AG09309 (cell line): ENCODE measurements at places on chromosomes 1 and 21.

DNA sequence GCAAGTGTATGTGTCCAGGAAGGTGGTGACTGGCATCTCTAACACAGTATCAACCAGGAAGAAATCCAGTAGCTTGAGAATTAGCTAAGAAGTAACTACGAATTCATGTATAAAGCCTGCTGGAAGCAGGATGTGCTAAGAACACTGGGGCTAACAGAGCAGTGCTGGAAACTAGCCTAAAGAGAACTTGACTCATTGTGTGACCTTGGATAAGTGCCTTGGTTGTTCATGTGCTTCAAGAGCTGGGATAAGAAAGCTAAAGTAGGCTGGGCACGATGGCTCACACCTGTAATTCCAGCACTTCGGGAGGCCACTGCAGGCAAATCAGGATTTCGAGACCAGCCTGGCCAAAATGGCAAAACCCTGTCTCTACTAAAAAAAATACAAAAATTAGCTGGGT is 186.9 kb downstream of the RRAGC start:
- DNase-seq = no peak

DNA sequence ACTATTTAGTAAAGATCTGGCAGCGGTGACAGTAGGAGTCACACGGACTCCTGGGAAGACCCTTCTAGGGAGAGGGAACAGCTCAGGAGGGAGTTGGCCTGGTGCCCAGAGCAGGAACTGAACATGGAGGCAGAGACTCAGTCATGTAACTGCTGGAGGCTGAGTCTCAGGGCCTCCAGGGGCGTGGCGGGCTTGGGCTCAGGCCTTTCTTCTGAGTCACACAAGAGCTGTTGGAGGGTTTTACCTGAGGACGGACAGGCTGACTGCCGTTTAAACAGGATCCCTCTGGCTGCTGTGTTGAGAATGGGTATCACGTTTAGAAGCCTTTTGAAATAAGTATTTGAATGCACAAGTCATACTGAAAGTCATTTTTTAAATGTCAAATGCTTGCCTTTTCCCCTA is 7.2 kb upstream of the ETS2 start:
- no peak for DNase-seq

DNA sequence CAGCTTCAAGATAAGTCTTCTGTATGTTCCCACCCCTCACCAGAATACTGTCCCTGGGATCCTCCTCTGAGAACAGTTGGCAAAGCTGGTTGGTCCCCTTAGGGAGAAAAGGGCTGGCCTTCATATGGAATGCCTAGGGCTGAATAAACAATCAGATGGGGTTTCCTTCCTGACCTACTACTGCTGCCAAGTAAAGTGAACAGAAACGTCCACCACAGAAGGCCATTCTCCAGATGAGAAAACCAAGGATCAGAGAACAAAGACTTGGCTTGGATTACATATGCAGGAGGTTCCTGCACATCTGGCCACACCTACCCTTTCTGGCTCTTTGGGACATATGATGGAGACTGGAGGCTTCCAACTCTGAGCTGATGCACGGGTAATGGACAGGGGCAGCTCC is 194.5 kb downstream of the HIVEP3 start:
- no peak for DNase-seq

DNA sequence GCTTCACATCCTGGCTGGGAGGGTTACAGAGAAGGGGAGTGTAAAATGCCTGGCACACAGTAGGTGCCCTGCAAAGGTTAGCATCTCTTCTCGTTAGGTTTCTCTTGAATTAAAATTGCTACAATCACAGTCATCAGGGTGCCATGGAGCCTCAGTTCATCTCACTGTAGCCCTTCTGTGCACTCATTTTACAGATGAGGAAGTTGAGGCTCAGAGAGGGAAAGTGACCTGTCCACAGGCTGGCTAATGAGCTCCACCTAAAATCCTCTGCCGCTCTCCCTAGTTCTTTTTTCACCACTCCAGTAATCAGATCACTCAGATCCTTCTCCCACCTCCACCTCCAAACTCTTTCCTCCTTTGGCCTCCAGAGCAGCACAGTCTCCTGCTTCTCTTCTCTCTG is 13.5 kb upstream of the AHDC1 start:
- DNase-seq = no peak

- no peak for DNase-seq
These were observed 3.4 kb downstream of the SYT2 start for GRCh38 chr1:202706851-202707250.

DNA sequence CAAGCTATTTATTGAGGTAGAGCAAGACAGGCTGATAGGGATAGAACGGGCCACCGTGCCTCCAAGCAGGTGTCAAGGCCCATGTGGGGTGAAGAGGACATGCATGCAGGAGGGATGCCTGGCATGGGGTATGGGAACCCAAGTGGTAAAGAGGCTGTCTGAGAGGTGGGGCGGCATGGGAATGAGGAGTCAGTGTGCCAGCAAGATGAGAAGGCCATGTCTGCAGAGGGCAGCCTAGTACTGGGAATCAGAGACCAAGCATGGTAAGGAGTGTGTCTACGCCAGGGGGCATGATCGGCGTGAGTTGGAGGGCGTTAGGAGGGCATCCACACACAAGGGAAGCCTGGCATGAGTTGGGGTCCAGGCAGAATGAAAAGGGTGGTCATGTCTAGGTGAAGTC is 303.7 kb upstream of the PLD5 start:
- DNase-seq = no peak

- no peak for DNase-seq
These were observed 12.0 kb downstream of the SPATC1L start for GRCh38 chr21:46171996-46172862.

- DNase-seq = no peak
These were observed 535.5 kb downstream of the PTPRC start for GRCh38 chr1:199174336-199174735.

GRCh38 chr1:159798893-159799292 is 3.3 kb upstream of the FCRL6 start:
- DNase-seq = peak; percentile 69

DNA sequence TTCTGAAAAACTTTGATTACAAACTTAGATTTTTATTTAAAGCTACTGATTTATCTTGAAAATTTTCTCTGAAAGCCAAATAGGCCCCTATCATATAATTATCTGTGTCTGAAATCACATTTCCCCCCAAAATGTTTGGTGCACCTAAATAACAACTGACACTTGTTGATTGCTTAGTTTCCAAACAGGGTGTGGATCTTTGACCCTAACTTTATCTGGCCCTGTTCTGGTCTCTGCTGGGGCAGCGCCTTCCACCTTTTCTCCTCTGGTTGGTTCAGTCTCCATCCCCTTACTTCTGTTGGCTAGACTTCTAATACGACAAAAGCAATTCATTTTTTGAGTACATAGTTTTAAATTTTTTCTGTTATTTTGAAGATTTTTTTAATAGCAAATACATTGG is 10.2 kb upstream of the OTUD7B start:
- no peak for DNase-seq

- DNase-seq = no peak
These were observed 52.1 kb downstream of the MROH9 start for GRCh38 chr1:170987424-170987823.

DNA sequence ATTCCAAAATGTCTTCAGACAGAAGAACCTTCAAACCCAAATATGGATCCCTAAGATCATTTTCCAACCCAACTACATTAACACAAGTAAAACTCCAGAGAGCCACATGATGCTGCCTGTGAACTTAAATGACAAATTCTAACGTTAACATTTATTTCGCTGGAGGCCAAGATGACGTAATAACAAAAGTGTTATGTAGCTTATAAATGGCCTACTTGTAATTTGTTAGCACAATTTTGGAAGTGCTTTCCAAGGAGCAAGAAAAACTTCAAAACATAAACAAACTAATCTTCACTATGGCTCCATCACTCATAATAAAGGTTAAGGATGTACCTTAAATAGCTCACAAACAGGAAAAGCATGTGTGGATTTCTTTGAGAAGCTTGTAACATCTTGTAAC is 126.7 kb downstream of the HLCS start:
- DNase-seq = no peak

DNA sequence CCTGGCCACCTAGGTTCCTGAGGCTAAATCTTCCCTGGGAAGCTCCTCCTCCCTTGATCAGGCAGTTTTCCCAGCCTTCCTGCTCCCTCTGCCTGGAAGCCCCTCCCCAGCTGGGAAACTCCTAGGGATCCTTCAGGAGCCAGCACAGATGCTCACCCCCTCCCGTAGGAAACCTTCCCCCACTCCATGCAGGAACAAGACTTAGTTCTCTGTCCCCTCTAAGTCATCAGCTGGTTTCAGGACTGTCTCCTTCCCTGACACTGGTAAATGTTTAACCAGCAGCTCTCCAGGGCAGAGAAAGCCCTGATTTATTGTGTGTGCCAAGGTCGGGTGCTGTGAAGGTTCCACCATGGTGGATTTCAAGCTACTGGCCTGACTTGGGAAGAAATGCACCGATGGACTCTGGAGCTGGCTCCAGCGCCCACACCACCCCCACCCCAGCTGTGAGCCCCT is 25.0 kb downstream of the TTC39A start:
- no peak for DNase-seq

GRCh38 chr1:201468844-201469644 is at the start of gene PHLDA3:
Gene PHLDA3 (minus strand): TSS chr1:201469188. CDS start chr1:201468786, 402 bp downstream.
- peak; percentile 71 for DNase-seq

DNA sequence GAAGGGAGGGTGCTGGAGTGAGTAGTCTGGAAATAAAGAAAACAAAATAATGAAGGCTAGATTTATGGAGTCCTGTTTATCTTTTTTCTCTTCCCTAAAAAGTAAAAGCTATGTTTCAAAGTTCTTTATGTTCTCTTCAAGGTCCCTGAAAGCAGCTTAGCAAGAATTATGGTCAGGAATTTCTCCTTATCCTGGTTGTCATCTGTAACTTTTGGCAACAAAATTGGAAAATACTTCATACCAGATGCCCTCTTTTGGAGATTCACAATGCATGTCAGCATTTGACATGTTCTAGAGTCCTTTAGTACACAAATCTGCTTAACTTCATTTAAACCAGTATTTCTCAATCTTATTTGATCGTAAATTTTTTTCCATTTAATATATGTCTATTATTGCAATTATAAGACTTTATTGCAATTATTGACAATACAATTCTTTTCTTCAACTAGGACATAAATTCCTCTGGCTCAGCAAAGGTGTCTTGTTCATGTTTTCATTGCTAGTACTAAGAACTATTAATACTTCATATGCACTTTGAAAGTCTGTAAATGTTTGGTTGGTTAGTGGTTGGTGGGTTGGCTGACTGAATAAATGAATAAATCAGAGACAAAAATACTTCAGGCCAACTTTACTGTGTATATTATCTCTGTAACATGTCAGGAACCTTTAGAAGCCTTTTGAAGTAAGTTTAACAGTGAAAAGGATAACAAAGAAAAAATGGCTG is 101.5 kb downstream of the ATP1B1 start:
- DNase-seq = no peak

DNA sequence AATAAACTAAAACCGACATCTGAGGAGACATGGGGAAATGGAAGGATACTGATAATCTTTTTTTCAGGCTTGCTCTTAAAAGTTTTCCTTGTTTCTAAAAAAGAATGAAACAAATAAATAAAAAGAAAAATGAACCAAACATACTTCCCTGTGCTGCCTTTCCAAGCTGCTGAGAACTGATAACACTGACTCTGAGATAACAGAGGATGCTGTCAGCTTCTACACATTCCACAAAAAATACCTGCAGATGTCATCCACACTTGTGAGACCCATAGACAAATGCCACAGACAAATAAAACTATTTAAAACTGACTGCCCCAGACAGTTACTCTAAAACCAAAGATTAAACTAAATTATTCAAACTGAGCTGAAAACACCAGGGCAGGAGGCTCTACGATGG is 12.0 kb upstream of the OR6K3 start:
- DNase-seq = no peak

DNA sequence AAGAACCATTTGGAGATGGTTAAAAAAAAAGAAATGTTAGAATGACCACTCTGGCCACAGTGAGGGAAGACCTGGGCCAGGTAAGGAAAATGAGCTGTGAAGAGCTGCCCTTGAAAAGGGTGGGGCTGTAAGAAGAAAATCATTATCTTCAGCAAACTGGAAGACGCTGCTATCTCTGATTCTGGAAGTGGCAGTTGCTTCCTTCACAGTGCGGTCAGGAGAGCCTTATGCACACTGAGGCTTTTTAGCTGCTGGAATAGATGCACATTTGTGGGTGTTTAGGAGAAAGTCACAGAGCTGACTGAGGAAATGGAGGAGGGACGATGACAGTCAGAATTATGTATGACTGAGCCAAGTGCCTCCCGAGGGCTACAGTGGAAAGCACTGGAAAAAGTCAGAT is 91.6 kb downstream of the TBX19 start:
- no peak for DNase-seq

GRCh38 chr1:65156910-65157545 is 9.0 kb downstream of the AK4 start:
- DNase-seq = no peak

DNA sequence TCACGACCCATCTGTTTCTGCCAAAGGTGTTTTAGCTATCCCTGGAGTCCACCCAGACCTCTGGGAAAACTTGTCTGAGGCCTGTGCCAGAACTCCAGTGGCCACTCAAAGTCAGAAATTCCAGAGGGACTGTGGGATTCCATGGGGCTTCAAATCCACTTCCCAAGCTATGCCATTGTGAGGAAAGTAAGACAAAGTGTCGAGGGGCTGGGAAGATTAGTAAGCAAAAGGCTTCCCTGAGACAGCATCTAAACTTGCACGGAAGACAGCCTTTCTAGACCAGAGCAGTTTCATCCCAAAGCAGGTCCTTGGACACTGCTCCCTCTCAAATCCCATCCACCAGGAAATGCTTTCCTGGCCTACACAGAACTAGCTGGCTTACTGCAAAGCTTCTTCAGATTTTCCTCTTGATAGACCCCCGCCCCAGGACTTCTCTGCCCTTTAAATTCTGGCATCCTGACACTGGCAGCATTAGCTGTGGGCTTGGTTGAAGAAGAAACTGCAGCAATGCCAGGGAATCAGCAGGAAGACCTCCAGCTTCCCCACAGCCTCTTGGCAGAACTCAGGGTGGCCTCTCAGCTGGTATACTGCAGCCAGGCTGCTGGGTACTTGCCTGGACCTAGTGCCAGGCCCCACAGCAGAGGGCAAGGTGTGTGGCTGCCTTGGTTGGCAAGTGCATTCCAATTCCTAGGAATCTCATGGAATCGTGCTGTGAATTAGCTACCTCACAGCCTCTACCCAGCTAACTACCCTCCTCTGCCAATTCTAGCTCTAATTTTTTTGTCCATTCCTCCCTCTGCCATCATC is 27.3 kb upstream of the LMX1A start:
- DNase-seq = no peak

GRCh38 chr21:34280389-34280795 is 83.4 kb upstream of the KCNE2 start:
- no peak for DNase-seq

DNA sequence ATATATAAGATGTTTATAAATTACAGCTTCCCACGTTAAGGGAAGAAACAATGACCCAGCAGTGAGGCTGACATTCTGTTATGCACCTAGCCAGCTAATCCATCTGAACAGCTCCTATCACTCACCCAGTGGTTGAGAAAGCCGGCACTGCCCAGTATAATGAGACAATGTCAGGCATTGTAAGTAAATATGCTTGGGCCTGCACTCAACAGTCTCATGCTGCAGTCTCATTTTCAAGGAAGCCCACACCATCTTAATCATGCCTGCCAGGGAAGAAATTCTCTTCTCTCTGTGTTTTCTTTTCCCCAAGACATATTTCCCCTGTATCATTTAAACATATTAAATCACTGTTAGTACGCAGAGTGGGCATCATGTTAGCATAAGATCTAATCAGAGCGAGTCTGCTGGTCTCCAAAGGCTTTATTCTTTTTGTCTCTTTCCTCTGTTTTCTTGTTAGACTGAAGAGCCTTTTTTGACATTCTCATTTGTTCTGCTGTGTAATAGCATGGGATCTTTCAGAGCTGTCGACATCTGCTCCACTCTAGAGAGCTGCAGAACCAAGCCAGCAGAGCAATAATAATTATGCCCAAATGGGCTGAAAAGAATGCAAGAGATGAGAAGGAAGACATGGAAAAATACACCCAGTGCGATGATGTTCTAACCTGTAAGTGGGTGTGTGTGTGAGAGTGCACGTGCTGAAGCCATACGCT is 67.6 kb upstream of the SLC22A15 start:
- DNase-seq = no peak
